Hematopoietic multipotent progenitor cell treated with erythropoietin and hydrocortisone succinate and interleukin-3 and kit ligand, for 6 days (in vitro differentiated cells): ENCODE measurements at places on chromosomes 5 and 9.

DNA sequence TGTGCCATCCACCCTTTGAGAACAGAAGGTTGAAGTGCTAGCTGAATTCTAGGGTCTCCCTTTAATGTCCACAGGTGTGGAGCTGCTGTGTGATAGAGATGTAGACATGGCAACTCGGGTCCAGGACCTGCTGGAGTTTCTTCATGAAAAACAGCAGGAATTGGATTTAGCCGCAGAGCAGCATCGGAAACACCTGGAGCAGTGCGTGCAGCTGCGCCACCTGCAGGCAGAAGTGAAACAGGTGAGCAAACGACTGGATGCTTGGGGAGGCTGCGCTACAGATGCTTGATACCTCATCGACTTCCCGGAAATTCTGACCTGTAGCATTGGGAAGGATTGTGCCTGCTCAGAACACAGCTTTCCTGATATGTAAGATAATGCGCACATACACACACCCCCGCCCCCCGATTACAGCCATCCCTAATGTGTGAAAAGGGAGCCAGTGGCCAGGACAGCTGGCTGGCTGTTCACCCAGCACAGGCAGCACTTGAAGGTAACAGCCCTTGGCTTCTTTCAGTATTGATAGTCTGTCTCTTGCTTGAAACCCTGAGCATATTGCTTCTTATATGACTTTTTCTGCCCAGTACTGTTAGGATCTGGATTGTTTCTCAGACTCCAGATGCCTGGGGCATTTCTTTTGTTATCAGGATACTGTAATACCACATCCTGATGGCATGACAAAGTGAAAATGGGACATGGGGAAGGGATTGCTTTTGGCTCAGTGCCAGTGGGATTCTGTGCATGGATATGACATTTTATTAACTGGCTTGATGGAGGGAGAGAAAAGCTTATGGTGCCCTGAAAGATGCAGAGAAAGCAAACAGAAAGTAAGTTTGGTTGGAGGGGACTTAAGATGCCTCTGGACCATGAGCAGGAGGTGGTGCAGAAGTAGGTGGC lies 216.8 kb upstream of the OTULINL start:
- DNase-seq: peak; percentile 9

DNA sequence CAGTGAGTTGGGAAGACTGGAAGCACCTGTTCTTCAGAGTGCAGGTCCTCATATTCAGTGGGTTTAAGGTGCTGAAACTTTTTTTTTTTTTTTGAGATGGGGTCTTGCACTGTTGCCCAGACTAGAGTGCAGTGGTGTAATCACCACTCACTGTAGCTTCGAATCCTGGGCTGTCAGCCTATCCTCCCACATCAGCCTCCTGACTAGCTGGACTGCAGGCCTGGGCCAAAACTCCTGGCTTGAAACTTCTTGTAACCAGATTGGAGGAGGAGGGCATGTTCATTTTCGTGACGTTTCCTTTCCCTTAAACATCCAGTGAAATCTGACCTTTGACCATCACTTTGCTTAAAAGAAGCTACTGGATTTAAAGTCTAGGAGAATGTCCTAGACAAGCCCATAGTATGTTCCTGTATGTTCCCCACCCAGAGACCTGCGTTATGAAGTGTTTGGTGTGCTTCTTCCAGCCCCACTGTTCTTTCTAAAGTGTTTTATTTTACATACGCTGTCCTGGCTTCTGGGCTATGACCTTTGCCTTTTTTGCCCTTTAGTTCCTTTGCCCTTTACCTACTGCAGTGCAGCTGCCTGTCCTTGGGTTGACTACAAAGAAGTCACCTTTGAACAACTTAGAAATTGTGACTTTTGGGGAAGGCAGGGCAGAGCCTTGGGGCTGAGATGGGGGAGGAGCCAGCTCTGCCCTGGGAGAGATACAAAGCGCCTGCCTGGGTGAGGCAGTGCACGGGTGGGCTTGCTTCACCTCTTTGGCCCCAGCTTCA lies 18.4 kb downstream of the TENT4A start:
- peak; percentile 33 for DNase-seq

DNA sequence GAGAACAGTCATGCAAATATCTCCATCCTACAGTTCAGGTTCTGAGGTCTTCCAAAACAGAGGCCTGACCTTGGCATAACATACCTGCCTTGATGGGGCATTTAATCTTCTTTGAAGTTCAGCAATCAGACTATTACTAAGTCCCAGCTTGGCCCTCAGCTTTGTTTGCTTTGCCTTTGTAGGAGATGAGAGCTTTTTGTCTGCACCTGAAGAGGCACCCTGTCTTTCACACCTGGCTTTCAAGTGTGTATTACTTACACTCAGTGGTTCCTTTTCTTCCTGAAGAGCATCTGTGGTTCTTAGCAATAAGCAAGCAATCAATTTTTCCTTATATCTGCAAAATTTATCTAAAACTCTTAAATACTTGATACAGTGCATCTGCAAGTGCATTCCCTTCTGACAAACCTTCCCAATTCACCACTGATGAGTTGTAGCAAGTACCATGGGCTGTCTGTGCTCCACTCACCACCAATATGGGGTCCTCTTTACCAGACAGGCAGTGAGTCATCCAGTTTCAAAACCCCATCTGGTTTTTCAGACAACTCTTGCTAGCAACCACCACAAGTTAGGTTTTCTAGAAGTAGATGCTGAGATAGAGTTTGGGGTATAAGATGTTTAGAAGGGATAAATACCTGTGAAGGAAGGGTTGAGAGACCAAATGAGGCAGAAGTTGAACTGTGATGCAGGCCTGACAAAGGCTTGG lies 100.2 kb downstream of the HINT1 start:
- no peak for DNase-seq

DNA sequence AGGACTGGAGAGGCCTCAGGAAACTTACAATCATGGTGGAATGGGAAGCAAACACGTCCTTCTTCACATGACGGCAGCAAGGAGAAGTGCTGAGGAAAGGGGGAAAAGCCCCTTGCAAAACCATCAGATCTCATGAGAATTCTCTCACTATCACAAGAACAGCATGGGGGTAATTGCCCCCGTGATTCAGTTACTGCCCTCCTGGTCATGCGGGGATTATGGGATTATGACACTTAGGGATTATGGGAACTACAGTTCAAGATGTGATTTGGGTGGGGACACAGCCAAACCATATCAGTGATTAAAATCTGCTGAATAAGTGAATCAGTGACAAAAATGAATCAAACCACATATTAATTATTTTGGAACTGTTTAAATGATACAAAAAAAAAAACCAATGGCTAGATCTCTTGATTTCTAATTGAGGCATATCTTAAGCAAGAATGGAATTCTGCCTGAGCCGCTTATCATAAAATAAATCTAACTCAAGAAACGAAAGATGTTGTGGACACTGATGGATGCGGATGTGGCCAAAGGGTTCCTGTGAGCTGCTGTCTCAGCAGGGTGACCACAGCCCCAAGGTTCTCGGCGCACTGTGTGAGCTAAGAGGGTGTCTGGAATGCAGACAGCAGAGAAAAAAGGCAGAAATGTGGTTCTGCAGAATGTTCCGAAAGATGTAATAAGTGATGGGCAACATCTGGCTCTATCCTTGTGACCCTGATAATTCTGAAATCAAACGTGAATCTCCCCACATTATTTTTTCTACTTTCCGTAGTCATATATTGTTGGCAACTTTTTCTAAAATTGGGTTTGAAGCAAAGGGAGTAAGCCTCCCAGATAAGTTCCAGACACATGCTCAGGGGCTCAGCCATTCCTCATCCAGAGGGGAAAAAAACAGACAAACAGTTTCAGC lies 107.2 kb upstream of the ICE1 start:
- DNase-seq: no peak

DNA sequence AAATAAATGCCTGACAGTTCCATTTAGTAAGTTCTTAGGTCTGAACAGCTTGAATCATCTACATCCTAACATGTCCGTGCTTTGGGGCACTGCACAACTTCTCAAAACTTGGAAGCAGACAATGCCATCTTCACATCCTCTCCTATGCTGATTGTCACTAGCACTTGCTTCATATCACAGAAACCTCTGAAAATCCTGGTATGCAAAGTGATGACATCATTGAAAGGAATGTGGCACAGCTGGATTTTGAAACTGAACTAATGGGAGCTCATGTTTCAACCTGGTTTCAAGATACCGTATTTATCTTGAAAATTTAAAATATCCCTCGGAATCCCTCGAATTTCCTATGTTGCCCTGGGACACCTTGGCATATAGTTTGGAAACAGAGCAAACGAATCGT lies 490.2 kb upstream of the DAP start:
- DNase-seq: no peak
